ENCODE measurements at places on chromosomes 6 and 20.
A peak's percentile ranks its signal among the peaks of the same experiment; 100 is the strongest.

GRCh38 chr6:133817460-133818047 is 71.4 kb upstream of the TCF21 start:
- no peak for DNase-seq

GRCh38 chr6:17269840-17270239 is 11.3 kb upstream of the RBM24 start:
- no peak for DNase-seq

DNA sequence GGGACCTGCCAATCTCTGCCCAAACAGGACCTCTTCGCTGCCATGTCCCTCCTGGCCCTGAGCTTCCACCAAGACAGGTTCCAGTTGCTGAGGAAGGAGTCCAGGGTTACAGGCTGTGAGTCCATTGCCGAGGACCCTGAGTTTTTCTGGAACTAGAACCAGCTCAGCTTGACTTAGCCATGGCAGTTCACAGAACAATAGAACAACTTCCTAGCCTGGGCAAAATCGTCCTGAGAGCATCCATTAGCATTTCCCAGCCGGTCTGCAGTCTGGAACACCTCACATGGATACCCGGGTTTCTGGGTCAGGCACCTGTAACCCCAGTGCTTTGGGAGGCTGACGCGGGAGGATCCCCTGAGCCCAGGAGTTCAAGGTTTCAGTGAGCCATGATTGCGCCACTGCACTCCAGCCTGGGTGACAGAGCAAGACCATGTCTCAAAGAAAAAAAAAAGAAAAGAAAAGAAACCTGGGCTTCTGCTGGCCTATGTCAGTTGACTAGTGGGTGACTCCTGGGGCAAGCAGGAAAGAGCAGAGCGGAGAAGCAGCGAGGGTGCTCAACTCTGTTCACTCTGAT is 90.3 kb downstream of the TCP11 start:
- DNase-seq: no peak

GRCh38 chr20:10306440-10307358 is 88.1 kb downstream of the SNAP25 start:
- no peak for DNase-seq

- no peak for DNase-seq
Measured at GRCh38 chr6:18425218-18425617, 38.1 kb downstream of the RNF144B start.

GRCh38 chr6:42269553-42269952 is 51.9 kb upstream of the MRPS10 start:
- no peak for DNase-seq

DNA sequence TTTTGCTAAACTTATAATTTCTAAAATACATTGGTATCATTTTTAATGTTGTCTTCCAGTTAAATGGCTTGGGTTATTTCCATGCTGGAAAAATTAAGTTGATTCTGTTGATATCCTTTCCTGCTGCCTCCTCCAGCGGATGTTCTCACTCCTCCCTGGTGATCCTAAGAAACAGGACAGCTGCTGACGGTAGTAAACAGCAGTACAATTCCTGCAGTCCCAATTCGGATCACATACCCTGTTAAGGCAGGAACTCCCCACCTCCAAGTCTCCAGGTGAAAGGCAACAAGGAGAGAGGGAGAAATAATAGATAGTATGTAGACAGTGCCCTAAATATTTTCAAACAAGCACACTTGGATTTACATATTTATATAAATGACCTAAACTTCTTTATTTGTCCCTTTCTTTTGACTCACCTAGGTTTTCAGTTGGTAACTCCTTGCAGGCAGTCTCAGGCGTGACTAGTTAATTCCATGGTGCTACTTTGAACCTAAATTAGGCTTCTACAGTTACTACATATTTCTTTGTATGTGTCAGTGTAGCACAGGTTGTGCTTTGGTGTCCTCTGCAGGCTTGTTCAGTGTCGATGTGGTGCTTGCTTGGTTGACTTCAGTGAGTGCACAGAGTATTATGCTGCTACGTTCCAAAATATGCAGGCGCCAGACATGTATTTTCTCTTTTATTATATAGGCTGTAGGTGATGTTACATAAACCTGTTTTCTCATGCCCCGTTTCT is 126.0 kb downstream of the ADGRB3 start:
- no peak for DNase-seq

GRCh38 chr20:61968036-61968810 is 97.5 kb downstream of the TAF4 start:
- no peak for DNase-seq

DNA sequence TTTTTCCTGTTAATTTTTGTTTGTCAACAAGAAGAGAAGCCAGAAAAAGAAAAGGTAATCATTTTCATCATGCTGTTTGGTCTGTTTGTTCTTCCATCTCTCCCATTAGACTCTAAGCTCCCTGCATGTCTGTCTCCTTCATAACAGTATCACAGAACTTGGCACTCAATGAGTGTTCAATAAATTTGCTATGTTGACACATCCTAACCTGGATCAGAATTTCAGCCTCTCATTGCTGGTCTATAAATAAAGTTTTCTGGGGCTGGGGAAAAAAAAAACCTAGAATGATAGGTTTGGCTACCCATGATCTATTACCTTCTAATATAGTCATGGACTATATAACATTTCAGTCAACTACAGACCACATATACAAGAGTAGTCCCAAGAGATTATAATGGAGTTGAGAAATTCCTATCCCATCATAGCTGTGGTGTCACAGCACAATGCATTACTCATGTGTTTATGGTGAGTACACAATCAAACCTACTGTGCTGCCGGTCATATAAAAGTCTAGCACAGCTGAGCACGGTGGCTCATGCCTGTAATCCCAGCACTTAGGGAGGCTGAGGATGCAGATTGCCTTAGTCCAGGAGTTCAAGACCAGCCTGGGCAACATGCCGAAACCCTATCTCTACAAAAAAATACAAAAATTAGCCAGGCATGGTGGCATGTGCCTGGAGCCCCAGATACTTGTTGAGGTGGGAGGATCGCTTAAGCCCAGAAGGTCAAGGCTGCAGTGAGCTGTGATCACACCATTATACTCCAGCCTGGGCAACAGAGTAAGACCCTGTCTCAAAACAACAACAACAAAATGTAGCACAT is 5.9 kb downstream of the NUDT3 start:
- no peak for DNase-seq

DNA sequence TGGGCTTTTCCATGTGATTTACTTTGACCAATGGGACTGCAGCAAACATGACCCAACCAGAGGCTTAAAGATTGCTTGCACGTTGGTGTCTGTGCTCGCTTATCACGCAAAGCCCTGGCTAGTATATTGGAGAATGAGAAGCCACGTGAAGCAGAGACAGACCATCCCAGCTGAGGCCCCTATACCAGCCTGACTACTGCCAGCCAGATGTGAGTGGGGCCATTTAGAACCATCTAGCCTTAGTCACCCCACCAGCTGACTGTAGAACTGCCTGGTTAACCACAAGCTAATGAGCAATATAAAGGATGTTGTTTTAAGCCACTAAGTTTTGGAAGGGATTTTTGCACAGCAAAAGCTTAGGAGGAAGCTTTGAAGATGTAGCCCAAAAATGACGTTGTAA is 74.5 kb downstream of the MACROD2 start:
- no peak for DNase-seq

- peak; percentile 3 for DNase-seq
Measured at GRCh38 chr6:55636406-55637102, 57.6 kb upstream of the HMGCLL1 start.

DNA sequence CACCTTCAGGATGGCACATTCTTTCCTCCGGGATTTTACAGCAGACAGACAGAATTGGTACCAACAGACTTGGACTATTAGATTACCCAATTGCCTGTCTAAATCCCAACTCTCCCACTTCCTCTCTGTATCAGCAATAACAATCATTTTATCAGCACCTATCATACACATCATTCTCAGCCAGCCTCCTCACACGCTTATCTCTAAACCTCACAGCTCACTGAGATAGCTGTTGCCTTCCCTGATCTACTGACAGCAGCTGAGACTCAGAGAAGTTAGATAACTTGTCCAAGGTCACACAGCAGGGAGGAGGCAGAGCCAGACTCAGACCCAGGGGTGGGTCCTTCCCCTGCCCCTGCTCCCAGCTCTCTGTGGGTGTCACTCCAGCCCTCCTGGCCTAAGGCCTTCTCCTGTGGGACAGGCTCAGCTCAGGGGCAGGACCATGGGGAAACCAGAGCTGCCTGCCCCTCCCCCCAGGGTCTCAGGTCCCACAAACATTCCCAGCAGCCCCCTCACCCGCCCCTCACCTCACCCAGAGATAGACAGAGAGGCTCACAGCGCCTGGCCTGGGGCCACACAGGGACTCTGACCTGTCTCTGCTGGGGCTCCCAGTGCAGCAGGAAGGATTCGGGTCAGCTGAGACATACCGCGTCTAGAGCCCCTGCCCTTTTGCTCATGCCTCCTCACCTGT is 92.8 kb downstream of the GRM4 start:
- no peak for DNase-seq

DNA sequence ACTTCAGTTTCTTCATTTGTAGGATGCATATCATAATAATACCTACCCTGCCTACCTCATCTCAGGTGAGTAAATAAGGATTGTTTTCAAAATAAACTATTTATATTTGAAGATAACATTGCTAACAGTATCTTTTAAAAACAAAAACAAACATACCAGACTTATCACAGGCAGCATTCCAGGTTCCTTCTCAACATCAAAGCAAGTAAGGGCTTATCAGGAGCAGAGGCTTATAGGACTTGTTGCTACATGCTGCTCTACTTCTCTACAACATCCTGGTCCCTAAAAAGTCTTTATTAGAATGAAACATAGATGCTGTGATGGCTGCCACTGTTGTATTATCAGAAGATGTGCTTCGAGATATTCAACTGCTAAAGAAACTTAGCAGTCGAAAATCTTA is 149.2 kb upstream of the PRDM1 start:
- DNase-seq: no peak

- no peak for DNase-seq
Measured at GRCh38 chr6:63630466-63630865, 5.1 kb upstream of the PHF3 start.

DNA sequence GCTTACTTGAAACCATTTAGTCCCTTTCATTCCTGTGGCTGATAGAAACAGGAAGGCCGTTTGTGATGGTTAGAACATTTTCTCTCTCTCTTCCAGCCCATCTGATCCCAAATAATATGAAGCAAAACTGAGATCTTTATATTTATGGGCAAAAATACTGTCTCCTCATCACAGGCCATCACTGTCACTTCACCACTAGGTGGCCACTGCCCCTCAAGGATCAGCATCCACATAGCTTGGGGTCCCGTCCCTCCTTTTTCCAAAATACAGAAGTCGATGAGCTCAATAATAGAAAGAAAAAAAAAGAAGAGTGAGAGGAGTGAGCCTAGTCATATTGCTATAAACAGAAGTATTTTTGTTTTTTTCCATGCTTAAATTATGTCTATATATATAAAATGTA is 46.4 kb upstream of the LAMP5 start:
- DNase-seq: no peak

GRCh38 chr6:45631396-45631795 is 253.7 kb upstream of the SUPT3H start:
- DNase-seq: no peak

GRCh38 chr6:153003366-153003690 is 819 bp upstream of the MTRF1L start:
- no peak for DNase-seq

- DNase-seq: no peak
Measured at GRCh38 chr20:44735816-44736169, 9.9 kb upstream of the KCNK15 start.

GRCh38 chr6:139380168-139380567 is 5.7 kb upstream of the CITED2 start:
- no peak for DNase-seq

DNA sequence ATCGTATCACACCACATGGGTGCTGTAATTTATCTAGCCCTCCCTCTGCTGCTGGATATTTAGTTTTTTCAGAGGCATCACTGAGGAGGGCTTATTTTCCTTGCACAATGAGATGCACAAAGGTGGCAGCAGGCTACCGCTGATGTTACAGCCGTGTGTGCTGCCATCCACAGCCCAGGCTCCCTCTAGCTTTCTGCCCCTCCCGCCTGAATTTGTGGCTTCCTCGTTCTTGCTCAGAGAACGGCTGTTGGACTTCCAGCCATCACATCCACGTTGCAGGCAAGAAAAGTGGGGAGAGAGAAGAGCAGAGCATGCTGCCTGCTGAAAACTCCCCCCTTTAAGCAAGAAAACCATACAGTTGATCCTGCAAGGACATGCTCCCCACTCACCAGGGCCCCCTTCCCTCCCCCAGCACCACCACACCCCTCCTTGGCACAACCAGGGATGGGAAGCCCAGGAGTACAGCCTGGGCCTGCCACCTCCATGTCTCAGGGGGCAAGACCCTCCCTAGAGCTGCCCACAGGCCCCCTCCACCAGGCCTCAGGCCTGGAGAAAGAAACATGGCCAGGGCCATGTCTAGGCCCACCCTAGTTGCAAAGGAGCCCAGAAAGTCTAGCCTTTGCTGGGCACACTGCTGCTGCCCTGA is 102.6 kb downstream of the MRPL14 start:
- DNase-seq: no peak

DNA sequence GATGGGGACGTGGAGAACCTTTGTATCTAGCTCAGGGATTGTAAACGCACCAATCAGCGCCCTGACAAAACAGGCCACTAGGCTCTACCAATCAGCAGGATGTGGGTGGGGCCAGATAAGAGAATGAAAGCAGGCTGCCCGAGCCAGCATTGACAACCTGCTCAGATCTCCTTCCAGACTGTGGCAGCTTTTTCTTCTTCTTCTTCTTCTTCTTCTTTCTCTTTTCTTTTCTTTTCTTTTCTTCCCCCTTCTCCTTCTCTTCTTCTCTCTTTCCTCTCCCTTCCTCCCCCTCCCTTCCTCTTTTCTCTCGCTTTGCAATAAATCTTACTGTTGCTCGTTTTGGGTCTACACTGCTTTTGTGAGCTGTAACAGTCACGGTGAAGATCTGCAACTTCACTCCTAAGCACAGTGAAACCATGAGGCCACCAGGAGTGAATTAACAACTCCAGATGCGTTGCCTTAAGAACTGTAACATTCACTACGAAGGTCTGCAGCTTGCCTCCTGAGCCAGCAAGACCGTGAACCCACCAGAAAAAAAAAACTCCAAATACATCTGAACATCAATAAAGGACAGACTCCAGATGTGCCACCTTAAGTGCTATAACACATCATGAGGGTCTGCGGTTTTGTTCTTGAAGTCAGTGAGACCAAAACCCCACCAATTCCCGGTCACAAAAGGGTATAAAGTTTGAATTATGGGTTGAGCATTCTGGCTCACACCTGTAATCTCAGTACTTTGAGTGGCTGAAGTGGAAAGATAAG is 19.6 kb upstream of the SERPINB1 start:
- no peak for DNase-seq

DNA sequence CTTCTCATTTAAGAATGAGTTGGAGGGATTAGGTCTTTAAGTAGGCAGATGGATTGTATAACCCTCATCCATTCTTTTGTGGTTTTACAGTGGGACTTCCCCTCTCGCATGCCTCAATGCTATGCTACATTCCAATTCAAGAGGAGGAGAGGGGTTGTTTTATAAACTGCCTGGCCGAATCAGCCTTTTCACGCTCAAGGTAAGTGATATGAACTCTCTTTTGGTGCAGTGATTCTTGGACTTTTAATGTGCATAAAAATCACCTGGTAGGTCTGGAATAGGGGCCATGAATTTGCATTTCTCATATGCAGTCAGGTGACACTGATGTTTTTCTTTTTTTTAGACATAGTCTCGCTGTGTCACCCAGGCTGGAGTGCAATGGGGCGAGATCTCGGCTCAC is 10.8 kb downstream of the ASXL1 start:
- DNase-seq: no peak

All from COR-L47 (cell line).